Activated naive CD8-positive, alpha-beta T cell treated with anti-CD3 and anti-CD28 coated beads for 36 hours (primary cell): ENCODE measurements at places on chromosomes 5 and 9. TPM values are rescaled to one million over a fixed set of nuclear protein-coding genes. Genes with fewer than 3 reads are reported as not detected.

- DNase-seq = no peak
Observed at GRCh38 chr5:130871346-130872086, 293.5 kb downstream of the HINT1 start.

DNA sequence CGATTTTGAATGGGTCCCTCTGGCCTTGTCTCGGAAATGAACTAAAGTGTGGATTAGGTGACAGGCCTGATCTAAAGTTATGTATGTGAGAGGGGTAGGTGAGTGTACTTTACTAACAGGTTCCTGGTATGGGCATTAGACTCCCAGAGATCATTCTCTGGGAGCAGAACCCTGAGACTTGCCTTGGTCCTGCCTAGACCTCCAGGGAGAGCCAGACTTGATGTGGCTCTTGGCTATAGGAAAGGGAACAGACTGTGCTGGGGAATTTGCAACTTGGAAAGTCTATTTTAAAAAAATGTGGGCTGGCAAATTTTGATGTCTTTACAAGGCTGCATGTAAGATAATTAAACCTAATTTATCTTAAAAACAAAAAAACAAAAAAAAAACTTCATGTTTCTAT is 49.8 kb upstream of the NREP start:
- DNase-seq = no peak

GRCh38 chr9:132341177-132341840 is 13.5 kb downstream of the SETX start:
- no peak for DNase-seq

DNA sequence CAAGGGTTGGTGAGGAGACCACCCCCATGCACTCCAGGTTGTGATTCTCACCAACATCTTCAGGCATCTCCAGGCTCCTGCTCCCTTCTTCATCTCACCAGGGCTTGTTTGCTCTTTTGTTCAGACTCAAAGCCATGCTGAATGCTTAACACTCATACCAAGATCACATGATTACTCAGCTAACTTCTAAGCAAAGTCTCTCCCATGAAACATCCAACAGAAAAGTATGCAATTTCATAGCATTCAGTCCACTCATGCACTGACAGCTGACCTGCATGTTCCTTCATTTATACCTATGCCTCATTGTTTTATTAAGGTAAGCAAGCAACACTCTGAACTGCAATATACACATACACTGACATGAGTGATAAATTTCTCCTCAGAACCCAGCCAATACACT is 69.0 kb downstream of the SHC3 start:
- DNase-seq = no peak

DNA sequence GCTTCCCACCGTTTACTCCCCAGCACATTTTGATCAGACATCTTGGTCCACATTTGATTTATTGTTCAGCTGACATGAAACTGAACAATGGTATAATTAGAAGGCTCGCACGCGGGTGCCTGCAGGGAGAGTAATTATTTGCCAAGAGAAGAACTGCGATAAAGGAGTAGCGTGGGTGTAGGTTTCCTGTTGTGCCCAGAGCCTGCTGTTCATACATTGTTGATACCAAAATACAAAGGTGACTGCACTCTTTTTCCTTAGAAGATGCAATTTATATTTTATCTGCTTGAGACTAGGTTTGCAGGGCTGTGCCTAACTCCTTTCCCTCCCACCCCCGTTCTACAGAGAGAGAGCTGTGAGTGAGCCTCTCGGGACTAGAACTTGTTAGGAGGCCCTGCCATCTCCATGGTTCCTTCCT is 241.8 kb upstream of the MSX2 start:
- no peak for DNase-seq

GRCh38 chr9:96089452-96090085 is 212.4 kb downstream of the HSD17B3 start:
- no peak for DNase-seq

DNA sequence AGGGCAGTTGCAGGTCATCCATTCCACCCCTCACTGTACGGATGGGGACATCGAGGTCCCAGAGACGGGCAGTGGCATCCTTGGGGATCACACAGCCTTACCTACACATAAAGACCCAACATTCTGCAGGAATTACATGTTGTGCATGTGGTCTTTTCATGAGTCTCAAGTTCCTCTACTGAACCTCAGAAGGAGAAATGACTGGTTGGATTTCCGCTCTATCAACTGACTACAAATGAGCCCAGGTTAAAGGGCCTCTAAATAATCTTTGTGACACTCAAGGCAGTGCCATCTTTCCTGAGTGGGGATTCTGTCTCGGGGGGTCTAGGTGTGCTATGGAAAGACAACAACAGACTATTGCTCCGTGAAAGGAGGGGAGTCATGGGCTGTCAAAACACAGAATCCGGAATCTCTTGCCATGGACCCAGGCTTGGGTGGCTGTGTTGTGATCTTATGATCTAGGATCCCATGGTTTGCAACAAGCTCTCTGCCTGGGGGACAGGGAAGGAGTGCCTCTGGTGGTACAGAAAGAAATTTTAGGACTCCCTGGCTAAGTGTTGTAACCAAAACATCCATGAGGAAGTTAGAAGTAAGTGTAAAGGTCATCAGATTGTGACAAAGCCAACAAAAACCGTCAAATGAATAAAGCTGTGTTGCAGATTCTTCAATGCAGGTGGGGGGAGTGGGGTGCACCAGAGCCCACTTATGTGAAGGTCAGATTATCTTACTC is 1.9 kb upstream of the SLC31A2 start:
- DNase-seq = no peak

DNA sequence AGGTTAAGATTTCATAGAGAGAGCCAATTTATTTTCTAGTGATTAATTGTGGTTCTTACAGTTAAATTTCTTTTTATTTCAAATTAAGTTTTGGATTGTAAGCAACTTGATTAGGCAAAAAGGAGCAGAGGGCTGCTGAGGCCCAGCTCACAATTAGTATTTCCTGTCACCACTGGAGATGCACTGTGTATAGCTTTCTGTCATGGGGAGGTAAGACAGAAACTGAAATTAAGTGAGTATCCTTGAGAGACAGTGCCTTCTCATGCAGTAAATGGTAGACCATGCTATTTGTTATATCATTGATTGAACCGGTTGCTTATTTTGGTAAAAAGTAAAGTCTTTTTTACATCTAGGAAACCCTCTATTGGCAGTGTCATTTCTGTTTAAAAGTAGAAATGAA is 190.7 kb downstream of the CCDC171 start:
- DNase-seq = no peak

SYK gene
- total RNA-seq = 0.37 TPM

FCN2 gene
- not detected for total RNA-seq

SCGB3A2 gene
- not detected for total RNA-seq

AIF1L gene
- total RNA-seq = 1.3 TPM

RASGEF1C gene
- total RNA-seq = not detected

BRINP1 gene
- not detected for total RNA-seq
